ENCODE measurements at places on chromosomes 12 and 14.

DNA sequence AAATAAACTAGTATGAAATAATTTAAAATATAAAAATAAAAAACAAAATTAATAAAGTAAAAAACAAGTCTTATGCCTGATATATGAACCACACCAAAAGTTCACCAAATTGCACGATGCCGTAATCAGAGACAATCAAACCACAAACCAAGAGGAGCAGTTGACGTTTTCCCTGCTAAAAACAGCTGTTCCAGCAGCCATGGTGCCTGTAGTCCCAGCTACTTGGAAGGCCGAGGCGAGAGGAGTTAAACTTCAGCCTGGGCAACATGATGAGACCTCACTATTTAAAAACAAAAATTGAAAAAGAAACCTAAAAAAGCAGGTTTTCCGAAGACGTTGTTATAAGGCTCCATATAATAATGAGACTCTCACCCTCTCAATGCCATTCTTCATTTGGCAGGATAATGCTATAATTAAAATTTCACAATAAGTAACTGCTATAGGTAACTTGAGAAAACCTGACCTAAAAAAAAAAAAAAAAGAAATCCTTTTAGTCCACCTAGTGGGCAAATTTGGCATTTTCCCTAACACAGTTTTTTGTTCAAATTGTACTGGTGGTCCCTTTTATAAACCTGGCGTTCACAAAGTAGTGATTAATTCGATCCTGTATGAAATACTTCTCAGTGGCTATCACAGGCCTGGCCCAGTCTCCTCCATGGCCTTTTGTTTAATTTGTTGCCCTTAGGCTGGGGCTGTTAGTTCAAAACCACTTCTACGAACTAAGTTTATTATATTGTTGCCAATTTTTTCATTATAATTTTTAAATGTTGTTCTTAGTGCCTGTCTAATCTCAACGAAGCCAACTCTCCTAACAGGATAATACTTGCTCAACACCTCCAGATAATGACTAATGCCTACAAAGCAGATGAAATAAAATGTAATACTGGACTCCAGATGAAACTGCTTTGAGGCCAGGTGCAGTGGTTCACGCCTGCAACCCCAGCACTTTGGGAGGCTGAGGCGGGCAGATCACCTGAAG is 62.1 kb downstream of the TNFAIP2 start:
- peak; percentile 40 for DNase-seq

- no peak for DNase-seq
Observed at GRCh38 chr12:39199351-39199750, 243.6 kb downstream of the KIF21A start.

DNA sequence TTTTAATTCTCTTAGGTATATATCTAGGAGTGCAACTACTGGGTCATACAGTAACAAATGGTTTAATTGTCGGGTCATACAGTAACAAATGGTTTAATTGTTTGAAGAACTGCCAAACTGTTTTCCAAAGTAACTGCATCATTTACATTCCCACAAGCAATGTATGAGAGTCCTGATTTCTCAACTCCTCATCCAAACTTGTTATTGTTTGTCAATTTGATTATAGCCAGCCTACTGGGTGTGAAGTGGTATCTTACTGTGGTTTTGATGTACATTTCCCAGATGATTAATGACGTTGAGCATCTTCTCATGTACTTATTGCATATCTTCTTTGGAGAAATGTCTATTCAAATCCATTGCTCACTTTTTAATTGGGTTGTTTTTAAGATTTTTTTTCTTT is 67.6 kb upstream of the CFL2 start:
- DNase-seq: no peak

- no peak for DNase-seq
Observed at GRCh38 chr12:127964717-127965116, 302.3 kb upstream of the TMEM132C start.

GRCh38 chr14:85247071-85247470 is 282.9 kb upstream of the FLRT2 start:
- DNase-seq: no peak

Measured in NCI-H1105 (cell line).